ENCODE measurements at places on chromosomes 7 and 10.
A peak's percentile ranks its signal among the peaks of the same experiment; 100 is the strongest.

GRCh38 chr10:52729271-52730104 is 43.1 kb downstream of the MBL2 start:
- no peak for ATAC-seq

DNA sequence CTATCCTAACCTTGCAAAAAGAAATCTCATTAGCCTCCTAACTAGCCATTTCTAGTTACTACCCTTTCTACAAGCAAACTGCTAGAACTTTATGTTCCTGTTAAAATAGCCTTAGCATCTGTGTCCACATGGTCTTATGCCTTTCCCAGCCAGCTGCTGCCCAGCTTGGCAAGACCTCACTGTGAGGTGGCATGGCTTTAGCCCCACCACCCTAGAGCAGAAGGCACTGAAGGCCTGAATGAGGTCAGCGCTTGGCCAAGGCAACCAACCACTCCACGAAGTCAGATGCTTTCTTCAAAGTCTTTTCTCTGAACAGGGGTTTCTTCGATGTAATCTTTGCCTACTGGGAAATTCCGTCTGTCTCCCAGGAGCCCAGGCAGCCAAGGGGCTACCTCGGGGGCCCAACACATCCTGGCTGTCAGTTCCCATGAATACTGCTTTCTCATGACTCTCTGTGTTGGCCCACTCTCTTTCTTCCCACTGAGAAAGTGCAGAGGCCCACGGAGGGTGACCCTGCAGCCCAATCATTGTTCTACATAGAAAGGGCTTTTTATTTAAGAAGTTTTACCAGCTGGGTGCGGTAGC is 41.6 kb downstream of the POLR3A start:
- ATAC-seq: no peak

- no peak for ATAC-seq
Observed at GRCh38 chr10:28036587-28036986, 37.7 kb upstream of the ODAD2 start.

- ATAC-seq: no peak
Observed at GRCh38 chr10:69869291-69869961, 67.7 kb downstream of the COL13A1 start.

DNA sequence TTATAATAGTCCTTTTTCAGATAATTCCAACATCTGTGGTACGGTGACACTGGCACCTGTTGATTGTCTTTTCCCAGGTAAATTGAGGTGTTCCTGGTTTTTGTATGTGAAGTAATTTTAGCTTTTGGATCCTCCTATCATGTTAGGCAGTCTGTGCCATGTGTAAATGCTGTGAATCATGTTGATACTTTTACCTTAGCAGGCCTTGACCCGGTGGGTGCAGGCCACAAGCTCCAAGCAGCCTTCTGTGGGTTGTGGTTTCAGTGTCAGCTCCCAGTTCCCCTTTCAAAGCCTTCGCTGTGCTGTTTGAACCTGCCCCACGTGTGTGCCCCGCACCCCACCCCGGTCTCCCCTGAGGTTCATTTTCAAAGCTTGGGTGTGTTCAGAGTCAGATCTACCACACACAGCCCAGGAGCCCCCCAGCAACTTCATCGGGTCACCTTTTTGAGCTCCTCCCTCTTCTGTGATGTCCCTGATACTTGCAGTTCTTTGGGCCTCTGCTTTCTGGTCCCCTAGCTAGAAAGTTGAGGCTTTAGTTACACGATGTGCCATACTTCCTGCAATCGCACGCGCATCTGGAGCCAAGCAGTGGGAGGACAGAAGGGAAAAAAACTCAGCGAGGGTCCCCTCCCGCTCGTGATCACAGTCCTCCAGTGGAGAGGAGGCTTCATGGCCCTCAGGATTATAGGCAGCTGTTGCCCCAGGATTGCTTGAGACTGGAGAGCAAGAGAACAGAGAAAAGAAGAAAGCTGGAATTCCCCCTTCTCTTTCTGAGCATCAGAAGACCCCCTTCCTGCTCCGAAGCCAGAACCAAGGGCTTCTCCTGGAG is 8.7 kb upstream of the BHLHA15 start:
- ATAC-seq: no peak

- peak; percentile 41 for ATAC-seq
Observed at GRCh38 chr10:132335189-132336063, 3.4 kb downstream of the LRRC27 start.

DNA sequence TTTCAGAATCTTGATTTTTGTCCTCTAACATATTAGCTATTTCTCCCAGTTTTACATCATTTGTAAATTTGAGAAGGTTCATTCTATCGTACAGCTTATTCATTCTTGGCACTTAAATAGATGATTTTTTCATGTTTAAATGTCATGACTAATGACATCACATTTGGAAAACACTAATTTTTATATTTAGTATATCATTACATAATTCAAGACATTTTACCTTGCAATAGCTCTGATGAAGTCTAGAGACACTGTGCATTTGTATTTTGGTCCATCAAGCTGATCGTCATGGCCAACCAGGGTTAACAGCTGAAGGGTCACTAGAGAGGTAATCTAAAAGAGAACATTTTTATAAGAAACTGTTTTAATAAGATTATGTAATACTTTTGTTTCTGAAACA is 71.3 kb downstream of the ORC5 start:
- no peak for ATAC-seq
